ENCODE measurements at places on chromosomes 6 and 20. TPM values are rescaled to one million over a fixed set of nuclear protein-coding genes. Genes with fewer than 3 reads are reported as not detected.

The CASS4 gene
- 0.03 TPM for polyA plus RNA-seq

The TCF15 gene
- polyA plus RNA-seq = not detected

The ZBTB46 gene
- 0.32 TPM for polyA plus RNA-seq

DNA sequence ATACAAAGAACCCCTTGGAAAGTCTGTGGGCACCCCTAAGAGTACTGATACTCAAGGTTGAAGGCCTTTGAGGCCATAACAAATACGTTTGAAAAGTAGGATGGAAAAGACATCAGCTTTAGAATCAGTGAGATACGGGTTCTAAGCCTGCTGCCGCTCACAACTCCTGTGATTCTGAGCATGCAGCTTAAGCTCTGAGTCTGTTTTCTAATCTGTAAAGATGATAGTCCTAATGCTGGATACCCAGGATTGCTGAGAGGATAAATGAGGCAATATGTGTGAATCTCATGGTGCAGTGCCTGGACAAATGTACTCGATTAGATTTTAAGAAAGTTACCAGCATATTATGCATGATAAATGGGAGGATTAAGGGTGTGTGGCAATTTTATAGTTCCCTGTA, 321.0 kb upstream of the HSF2 start:
- no peak for DNase-seq

DNA sequence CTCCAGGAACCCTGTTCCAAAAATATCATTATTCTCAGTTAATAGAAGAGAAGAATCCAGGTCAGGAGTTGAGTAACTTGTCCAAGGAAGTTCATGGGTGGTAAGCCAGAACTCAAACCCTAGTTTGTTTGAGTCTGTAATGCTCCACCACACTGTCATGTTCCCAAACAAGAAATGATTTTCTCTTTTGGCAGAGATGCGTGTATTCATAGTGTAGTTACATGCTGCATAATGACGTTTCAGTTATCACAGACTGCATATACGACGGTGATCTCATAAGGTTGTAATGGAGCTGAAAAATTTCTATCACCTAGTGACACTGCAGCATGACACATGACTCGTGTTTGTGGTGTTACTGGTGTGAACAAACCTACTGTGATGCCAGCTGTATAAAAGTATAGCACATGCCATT, 102.6 kb downstream of the TULP4 start:
- DNase-seq = no peak

The CST4 gene
- not detected for polyA plus RNA-seq

The GMNN gene
- polyA plus RNA-seq = 59.2 TPM

The MYL9 gene
- 37.3 TPM for polyA plus RNA-seq

DNA sequence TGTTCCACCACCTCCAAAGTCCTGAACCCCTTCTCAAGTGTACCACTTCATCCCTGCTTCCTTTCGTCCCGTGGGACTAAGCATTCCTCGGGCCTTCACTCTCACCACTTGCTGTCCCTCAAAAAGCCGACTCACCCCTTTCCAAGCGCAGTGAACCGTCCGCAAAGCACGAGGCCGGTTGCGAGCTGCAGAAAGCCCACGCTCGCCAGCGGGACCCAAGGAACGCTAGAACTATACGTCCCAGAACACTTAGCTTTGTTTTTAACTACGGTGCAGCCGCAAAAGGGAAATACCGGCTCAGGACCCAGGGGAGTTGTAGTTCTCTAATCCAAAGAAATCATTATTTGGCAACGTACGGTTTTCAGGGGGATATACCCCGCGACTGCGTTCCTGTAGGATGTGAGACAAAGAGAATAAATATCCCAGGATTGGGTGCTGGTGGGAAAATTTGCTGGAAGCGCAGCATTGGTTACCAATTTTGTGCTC, 416 bp upstream of the POLR1H start:
- DNase-seq = no peak

DNA sequence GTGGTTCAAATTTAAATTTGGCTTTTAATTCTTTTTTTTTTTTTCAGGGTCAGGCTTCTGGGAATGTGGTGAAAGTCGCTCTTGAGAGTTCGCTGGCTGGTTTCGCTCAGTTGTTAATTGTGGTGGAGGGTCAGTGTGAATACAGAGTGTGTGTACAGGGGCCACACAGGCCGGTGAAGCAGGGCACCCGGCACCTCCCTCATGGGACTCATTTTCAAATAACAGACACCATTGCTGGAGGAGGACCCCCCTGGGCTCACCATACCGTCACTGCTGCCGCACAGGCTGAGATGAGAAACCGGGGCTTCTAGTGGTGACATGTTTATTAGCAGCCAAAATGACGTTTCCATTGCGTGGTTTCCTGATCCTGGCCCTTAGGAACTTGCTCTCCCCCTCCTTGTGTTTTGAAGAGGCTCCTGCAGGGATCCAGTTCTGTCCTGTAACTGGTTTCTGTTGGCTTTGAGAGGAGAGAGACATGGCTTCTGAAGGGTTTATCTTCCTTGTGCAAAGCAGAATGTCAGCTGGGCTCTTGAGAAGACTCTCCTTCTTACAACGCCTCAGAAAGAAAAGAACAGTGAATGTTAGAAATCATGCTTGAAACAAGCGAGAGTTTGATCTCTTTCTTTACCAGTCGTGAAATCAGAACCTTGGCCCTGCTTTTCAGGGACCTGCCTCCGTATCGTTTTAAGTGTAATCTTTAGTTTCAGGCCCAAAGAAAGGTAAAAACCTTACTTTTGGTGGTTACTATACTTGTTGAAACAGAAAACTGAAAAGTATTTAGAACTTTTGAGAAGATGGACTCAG, 37.8 kb downstream of the DUSP22 start:
- no peak for DNase-seq

- no peak for DNase-seq
These were observed 5.7 kb downstream of the EDN3 start for GRCh38 chr20:59305908-59306655.

GRCh38 chr6:4511641-4512020, 264.6 kb upstream of the CDYL start:
- no peak for DNase-seq

DNA sequence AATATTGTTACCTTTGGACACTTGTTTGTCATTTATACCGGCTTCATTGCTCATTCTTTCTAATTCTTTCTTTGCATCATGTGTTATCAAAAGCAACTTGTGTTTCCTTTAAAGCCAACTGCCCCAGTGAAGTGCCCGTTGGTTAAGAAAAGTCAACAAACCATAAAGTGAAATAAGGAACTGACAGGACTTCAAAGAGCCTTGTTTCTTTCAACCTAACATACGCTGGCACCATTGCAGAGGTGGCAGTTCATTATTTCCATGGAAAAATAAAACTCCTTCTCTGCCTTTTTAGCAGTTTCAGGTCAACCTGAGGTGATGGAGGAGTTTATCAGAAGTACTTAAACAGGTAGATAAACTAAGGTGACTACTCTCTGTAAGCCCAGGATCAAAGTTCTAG, 28.8 kb downstream of the FERMT1 start:
- DNase-seq = no peak

The LY6G6C gene
- 0.21 TPM for polyA plus RNA-seq

The CAPN11 gene
- polyA plus RNA-seq = 0.09 TPM

- no peak for DNase-seq
These were observed 1.1 kb upstream of the FAM162B start for GRCh38 chr6:116766506-116767176.

DNA sequence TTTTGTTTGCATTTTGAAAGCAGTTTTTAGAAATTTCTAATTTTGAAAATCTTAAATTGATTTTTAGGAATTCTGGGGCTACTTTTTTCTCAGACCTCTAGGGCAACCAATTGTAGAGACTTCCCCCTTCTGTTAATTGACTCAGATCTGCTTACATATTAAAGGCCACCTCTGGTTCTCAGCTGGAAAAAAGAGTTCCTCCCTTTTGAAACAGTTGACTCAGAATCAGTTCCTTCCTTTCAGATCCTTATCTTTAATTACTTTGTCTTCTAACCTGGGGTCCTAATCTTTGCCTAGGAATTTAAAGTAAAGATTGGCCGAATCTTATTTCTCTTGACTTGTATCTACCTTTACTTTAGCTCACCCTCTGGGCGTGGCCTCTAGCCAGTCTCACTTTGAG, 146.8 kb downstream of the LAMA2 start:
- no peak for DNase-seq

- no peak for DNase-seq
These were observed 418.2 kb downstream of the GJA1 start for GRCh38 chr6:121853686-121854085.
